ENCODE measurements at places on chromosomes 6 and 20. TPM values are rescaled to one million over a fixed set of nuclear protein-coding genes. Genes with fewer than 3 reads are reported as not detected.
A peak's percentile ranks its signal among the peaks of the same experiment; 100 is the strongest.

Gene ATF6B
- 102 TPM for total RNA-seq

DNA sequence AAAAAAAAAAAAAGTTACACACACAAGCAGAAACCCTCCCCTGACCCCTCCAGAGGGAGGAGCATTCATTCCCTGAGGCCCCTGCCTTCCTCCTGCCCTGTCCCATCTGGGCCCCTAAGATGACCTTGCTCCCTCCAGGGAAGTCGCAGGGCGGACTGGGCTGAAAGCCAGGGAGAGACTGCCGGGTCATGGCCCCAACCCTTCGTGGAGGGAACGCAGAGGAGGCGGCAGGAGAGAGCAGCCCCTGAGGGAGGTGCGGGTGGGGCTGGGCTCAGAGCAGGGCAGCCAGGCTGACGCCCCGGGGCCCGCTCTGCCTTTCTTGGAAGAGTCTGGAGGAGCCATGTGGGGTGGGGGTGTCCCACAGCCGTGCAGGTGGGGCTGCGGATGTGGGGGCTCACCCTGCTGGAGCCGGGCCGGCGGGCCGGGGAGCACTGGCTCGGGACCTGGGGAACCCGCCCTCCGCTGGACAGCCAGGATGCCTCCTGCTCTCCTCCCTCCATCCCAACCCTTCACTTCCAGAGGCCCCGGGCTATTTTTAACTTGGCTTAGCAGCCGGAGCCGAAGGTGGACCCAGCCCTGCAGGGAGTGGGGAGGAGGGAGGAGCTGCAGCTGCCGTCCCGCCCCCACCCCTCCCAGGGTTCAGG, 15.0 kb upstream of the ABHD16B start:
- no peak for DNase-seq

GRCh38 chr20:20367575-20368417, at the start of gene INSM1:
INSM1 (plus strand) TSS chr20:20368104; CDS start chr20:20368268, 164 bp downstream.
- DNase-seq, result no peak

Gene SIRPD
- total RNA-seq, result not detected

GRCh38 chr6:3540253-3540820, 83.5 kb upstream of the SLC22A23 start:
- DNase-seq, result no peak

DNA sequence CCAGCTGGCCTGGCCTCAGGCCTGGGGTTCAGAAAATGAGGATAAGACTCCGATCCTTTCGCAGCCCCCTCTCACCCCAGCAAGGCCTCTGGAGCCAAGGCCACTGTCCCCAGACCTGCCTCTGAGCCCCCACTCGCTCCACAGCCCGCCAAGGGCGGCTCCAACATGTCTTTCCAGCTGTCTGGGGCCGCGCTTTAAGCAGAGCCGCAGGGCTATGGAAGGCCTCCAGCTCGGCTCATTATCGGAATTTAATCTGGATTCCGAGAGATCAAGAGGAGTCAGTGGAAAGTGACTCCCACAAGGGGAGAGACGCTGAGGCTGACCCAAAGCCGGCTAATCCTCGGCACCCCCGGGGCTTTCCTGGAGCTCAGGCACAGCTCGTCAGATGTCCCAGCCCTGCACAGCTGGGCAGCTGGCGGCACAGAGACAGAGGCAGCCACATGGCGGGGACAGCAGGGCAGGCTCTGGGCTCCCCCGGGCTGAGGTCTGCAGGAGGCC, 41.8 kb downstream of the BMP7 start:
- no peak for DNase-seq

GRCh38 chr20:3224681-3225421, 14.1 kb downstream of the SLC4A11 start:
- DNase-seq, result no peak

DNA sequence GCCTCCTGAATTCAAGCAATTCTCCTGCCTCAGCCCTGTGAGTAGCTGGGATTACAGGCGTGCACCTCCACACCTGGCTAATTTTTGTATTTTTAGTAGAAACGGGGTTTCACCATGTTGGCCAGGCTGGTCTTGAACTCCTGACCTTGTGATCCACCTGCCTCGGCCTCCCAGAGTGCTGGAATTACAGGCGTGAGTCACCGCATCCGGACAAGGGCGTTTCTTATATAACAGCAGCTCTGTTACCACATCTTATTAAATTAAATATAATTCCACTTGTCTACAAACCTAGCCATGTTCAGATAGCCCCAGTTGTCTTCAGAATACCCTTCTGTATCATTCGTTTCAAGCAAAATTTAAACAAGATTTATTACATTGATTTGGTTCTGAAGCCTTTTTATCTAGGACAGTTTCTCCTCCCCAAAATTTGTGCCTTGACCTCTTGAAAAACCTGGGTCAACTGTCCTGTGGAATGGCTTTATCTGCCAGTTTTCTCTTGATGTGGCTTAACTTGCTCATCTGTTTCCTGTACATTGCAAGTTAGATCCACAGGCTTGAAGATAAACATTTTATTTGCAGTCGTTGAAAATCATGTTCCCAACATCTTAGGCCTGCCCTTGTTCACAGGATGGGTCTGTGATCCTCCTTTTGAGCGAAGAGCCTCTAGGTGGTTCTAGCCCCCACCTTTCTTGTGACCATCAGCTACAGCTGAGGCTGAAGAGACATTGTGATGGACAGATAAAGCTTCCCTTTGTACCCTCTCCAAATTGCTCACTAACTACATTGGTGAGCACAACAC, 132.2 kb downstream of the ARID1B start:
- DNase-seq, result no peak

DNA sequence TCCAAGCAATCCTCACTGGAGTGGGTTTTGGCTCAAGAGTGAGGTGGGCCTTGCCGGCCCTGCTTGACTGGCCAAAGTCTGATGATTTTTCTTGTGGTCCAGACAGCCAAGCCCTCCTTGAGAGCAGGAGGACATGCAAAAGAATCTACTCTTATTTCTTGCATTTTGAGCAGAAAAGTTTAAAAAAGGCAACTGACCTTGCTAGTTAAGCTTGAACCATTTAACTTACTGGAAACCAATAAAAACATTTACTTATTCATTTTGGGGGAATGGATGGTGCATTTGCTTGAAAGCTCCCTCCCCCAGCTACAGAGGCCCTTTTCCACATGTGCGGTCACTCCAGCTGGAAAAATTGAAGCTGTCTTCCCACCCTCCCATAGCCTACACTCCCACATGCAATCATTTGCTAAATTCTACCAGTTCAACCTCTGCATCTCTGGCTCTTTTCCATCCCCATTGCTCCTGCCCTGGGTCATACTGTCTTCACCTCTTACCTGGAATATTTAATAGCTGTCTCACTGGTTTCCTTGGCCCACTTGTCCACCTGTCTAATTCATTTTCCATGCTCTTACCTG, 527.9 kb downstream of the DHX35 start:
- DNase-seq, result no peak

- no peak for DNase-seq
These were observed 111.2 kb downstream of the DACT2 start for GRCh38 chr6:168208402-168208801.

GRCh38 chr20:37346535-37347346, 801 bp downstream of the SRC start:
- DNase-seq, result no peak

DNA sequence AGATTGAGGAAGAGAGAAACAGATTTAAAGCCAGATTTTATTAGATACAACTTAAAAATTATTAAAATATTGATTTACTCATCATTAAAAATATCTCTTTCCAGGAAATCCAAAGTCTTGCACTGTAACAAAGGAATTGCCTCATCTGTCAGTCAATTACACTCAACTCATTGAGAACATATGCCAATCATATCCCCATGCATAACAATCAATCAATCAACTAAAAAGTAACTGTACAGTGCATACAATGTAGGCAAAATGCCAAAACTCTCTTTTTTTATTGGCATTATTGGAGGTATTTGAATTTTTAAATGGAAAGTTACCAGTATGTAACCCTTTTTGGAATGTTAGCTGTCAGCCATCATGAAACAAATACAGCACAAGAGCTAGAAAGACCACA, 45.3 kb upstream of the FAM83B start:
- no peak for DNase-seq

GRCh38 chr20:35191419-35192117, 19.7 kb downstream of the PROCR start:
- no peak for DNase-seq

DNA sequence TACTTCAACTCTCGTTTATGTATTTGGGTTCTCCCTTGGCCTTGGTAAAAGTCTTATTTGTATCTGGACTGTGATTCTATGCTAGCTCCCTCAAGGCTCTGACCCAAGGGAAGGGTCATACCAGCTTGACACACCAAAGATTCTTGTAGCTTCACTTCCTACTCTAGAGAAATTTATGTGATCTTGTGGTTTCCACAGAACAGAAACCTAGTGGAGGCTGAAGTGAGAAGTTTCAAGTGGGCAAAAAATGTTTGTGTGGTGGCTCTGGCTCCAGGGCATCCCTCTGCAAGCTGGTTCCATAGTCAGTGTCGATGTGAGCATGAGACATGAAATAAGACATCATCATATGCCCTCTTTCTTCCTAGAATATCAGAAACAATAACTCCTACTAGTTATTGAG, 48.1 kb upstream of the TNFRSF21 start:
- DNase-seq, result no peak

DNA sequence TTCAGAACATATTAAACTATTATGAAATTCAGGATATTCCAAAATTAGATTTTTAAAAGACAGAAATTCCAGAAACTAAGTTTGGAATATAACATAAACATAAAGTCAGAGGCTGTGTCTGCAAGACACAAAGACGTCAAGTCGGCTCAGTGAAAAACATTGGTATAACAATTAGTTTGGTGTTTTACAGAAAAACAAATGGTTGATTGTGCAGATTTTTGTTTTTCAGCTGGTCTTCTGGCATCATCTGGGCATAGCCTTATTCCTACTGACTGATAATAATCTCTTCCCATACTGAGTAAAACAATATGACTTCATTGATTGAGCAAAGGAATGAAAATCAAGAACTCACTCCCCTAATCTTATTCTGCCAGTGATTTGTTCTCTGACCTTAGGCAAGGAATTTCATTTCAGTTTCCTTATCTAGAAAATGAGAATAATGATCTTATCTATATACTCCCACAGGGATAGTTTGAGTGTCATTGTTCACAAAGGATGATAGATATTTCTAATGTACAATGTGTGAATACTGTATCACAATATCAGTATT, 84.3 kb downstream of the FRK start:
- DNase-seq, result no peak

Gene SAMD5
- 4.6 TPM for total RNA-seq

- DNase-seq, result no peak
These were observed 107.6 kb downstream of the THBS2 start for GRCh38 chr6:169145991-169146501.

- DNase-seq, result no peak
These were observed 63.5 kb downstream of the LYRM2 start for GRCh38 chr6:89574910-89575561.

GRCh38 chr20:23679133-23680092, 9.4 kb downstream of the CST4 start:
- no peak for DNase-seq

Gene ZC2HC1B
- not detected for total RNA-seq

DNA sequence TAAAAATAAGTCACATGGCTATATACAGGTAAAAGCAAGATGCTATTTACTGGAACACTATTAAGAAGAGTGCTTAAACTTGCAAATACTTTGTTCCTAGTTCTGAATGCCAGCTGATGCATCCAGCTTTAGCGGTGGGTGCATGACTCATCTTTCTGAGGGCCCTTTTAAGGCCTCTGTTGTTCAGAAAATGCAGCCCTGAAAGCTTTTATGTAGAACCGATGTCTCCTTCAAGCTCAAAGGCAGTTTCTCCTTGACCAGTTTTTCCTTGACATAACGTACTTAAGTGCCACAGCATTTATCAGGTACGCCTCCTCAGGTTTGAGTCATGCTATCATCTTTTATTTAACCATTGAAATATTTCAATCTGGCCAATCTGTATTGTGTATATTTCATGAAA, 82.8 kb downstream of the MLIP start:
- DNase-seq, result no peak

- no peak for DNase-seq
These were observed 124.4 kb upstream of the EDN1 start for GRCh38 chr6:12165722-12166280.

DNA sequence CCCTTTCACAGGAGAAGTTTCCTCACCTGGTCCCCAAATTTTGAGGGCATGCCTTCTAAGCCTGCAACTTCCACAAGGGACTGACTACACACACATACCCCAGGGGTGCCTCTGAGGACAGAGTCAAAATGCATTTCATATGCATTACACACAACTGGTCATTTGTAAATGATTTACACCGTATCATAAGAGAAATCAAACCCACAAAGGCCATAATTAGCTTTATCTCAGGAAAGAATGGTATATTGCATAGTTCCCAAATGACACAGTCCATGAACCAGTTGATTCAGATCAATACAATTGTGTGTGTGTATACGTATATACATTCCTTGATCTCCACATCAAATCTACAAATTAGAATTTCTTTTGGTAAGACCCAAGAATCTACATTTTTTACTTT, 203.3 kb upstream of the PRDM1 start:
- no peak for DNase-seq

GRCh38 chr6:28240471-28240870, 11.6 kb downstream of the ZKSCAN4 start:
- no peak for DNase-seq

GRCh38 chr20:63461104-63461763, 11.2 kb downstream of the KCNQ2 start:
- no peak for DNase-seq

DNA sequence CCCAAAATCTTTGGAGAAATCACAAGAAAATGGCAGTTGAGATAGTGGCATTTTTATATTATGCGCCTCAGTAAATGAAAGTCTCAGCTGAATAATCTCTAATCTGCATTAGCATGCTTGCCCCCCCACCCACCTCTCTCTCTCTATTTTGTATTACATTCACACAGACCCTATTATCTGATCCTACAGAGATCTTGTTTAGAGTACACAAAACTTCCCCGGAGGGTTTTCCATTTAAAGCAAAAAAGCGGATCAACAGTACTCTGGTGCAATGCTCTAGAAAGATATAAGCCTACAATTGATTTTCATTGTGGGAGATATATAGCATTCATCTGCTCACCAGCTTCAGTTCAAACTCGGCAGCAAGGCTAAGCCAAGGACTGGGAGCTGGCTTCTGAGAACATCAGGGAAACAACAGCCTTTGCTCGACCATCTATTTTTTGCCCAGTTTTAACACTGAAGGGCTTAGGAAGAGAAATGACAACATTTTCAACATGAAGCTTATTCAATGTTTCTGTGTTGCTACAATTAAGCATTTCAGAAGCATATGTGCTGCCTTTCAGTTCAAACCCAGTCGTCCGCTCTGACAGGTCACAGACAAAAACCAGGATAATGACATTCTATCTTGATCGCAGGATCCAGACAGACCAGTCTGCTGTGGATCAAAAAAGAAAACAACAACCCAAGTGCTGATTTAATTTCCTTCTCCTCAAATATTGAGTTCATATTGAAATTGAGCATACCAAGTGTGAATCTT, 137.6 kb upstream of the ATXN1 start:
- DNase-seq, result no peak

Gene DEFB132
- total RNA-seq, result not detected

GRCh38 chr6:108669673-108670072, 109.0 kb downstream of the FOXO3 start:
- no peak for DNase-seq

Gene FNDC1
- not detected for total RNA-seq

GRCh38 chr6:97059473-97059872, 134.9 kb downstream of the KLHL32 start:
- peak; percentile 30 for DNase-seq

All from endothelial cell of umbilical vein (primary cell).